ENCODE measurements at places on chromosomes 13 and 19.

- no peak for DNase-seq
Observed at GRCh38 chr19:45114116-45114515, 21.1 kb downstream of the PPP1R37 start.

DNA sequence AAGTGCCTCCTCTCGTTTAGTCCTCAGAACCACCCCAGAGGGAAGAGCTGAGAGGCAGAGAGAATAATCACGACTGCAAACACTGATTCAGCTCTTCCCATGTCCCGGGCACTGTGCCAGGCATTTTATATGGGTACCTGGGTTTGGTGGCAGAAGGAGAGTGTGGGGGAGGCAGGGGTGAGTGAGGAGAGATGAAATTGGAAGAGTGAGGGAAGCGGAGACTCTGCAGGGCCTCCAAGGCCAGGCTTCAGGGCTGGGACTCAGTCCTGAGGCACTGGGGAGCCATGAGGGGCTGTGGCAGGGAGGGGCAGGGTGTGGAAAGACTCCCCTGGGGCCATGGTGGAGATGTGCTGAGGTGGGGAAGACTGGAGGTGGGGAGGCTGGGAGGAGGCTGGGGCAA, 8.7 kb downstream of the SYNGR4 start:
- no peak for DNase-seq

DNA sequence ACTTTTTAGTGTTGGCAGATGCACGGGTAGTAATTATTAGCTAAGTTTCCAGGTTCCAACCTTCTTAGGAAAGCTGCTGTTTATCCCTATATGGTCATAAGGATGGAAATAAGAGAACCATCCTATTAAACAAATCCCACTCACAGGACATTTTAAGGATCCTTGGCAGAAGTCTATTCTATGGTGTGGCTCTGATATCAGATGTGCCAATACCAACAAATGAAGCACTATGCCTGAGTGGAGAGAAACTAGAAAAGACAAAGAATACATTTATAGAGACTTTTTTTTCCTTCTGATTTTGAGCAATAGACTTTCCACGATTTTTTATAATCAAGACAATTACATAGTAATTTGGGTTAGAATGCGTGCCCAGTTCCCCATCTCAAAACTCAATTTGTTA, 12.6 kb downstream of the PCDH17 start:
- no peak for DNase-seq

DNA sequence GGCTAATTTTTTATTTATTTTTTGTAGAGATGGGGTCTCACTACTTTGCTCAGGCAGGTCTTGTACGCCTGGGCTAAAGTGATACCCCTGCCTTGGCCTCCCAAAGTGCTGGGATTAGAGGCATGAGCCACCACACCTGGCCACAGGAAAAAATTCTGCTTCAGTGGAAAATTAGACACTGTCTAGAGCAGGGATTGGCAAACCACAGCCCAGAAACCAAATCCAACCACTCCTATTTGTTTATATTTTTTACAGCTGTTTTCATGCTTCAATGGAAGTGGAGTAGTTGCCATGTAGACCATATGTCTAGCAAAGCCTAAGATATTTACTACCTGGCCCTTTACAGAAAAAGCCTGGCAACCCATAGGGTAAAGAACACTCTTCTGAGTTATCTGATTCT, 123.7 kb upstream of the MRI1 start:
- DNase-seq: no peak

GRCh38 chr19:17469481-17470067, 750 bp upstream of the SLC27A1 start:
- DNase-seq: no peak

All from RCC 7860 (cell line).